Upper lobe of right lung (tissue), 1 donor: ENCODE measurements at places on chromosomes 1 and 21. TPM values are rescaled to one million over a fixed set of nuclear protein-coding genes. Genes with fewer than 3 reads are reported as not detected.
A peak's percentile ranks its signal among the peaks of the same experiment; 100 is the strongest.

PHACTR4 gene
- 43.2 TPM for total RNA-seq

NLRP3 gene
- total RNA-seq: 4.9 TPM

ITGB2 gene
- 370 TPM for total RNA-seq

C1orf141 gene
- not detected for total RNA-seq

TTC22 gene
- 7.1 TPM for total RNA-seq

DNA sequence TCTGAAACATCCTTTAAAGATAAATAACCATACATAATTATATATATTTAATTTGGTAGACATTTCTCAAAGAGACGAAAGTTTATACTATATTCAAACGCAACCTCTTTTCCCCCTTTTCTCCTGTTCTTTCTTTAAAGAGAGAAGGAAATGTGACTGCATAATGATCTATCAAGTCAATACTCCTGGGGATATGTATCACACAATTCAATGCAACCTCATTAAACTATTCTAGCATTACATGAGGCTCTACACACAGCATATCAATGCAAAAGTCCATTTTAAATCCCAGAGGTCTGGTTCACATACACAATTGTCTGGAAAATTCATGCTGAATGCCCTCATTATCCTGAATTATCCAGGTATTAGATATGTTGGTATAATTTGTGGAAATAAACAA, 330.7 kb downstream of the LMX1A start:
- DNase-seq: no peak

- DNase-seq: no peak
Observed at GRCh38 chr1:59667020-59667419, 147.7 kb upstream of the HOOK1 start.

DNA sequence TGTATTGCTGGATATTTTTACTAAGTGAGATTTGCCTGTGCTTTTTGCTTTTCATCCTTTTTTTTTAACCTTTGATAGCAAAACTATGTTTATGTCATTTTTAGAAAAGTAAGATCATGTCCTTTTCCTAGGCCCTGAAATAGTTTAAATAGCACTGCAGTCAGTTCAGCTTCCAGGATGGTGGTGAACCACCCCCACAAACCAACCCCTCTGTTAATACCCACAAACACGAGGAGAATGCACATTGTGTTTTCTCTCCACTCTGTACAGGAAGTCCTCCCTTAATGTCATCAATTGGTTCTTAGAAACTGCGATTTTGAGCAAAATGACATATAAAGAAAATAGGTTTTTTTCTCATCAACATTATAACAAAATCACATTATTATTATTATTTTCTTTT, 117.7 kb upstream of the DSCAM start:
- DNase-seq: no peak

GRCh38 chr1:34753163-34753562, 1.7 kb upstream of the GJB5 start:
- no peak for DNase-seq

DNA sequence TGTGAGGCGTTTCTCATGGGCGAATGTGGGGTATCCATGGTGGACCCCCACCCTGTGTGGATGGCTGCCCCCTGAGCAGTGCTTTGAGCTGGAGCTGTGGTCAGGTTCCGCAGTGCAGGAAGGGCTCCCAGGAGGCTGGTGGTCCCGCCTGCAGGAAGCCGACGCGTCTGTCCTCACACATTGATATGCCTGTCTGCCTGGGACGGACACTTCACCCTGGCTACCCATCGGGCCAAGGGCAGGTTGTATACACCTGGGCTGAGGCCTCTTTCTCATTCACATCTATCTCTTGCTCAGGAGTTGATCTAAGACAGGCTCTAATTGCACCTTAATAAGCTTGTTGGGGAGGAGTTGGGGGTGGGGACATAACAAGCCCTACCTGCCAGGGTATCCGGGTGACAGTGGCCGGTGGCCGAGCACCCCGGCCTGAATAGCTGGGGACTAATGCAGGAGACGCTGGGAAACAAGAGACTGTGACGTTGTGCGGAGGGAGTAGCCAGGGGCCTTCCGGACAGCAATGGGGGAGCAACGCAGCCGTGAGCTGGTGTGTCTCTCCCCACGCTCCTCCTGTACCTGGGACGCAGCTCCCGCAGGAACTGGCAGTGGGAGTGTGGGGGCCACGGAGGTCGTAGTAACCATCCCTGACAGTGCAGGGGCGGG, 21.7 kb downstream of the PDXK start:
- DNase-seq: peak; percentile 78

GRCh38 chr1:153547560-153548551, 1.2 kb downstream of the S100A3 start:
- DNase-seq: peak; percentile 18

DNA sequence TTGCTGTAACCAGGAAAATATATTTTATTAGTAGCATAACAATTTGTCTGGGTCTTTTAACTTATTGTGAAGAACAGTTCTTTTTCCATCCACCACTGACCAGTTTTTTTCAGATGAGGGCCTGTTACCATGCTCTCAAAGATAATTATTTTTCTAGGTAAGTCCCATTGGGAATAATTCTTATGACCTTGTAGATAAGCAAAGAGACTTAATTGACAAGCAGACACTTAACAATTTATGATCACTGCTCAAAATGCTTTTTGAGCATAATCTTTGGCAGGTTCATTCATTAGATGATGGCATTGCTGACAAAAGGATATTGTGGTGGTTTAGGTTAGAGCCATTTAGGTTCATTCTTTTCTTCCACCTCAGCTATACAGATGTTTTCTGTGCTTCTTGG, 6.6 kb downstream of the SNX27 start:
- DNase-seq: no peak

GRCh38 chr1:208242941-208243526, 1.1 kb downstream of the PLXNA2 start:
- DNase-seq: peak; percentile 76
